ENCODE measurements at places on chromosomes 4 and X.
A peak's percentile ranks its signal among the peaks of the same experiment; 100 is the strongest.

DNA sequence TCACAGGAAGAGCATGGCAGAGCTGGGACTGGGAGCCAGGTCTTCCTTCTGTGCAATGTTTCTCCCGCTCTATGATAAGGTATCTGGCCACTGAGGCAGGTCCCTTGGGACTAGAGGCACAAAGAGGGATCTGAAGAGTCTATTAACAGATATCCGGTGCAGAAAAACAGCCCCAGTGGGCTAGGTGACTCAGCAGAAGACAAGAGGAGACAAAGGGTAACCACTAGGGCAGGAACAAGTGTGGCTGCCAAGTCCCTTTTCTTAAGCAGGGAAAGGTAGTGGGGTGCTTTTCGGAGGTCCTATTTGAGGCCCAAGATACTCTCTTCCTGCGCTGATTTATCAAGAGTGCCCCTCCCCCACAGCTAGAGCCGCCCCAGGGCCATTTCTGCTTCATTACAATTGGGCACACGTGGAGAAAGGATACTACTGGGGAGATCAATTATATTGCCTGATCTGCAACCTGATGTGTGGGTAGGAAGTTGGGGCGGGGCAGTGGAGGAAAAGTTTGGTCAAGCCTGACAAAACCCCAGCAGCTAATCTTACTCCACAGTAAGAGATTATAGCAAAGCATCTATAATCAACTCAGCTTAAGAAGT, at the start of gene DGAT2L6:
DGAT2L6 (plus strand) TSS at position 546 of the 596 bp plus-strand sequence. CDS start 100 bp downstream, outside the sequence.
- DNase-seq: no peak

DNA sequence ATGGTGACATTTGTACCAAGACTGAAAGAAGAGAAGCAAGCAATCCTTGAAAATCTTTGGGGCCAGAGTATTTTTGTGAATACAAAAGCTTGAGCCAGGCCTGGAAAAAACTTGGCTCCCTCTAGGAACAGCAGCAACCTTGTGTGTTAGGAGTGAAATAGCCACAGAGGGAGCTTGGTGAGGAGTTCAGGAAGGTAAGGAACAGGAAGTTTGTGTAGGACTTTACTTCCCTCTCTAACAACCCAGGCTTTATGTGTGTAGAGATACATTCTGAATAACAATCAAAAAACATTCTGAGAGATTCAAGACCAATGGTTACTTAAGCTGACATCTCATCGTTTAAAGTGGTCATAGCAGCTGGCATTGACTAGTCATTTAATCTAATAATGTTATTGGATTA, 668.5 kb downstream of the PCDH18 start:
- no peak for DNase-seq

- peak; percentile 76 for DNase-seq
These were observed 61.4 kb upstream of the TRIM2 start for GRCh38 chr4:153142700-153143438.

DNA sequence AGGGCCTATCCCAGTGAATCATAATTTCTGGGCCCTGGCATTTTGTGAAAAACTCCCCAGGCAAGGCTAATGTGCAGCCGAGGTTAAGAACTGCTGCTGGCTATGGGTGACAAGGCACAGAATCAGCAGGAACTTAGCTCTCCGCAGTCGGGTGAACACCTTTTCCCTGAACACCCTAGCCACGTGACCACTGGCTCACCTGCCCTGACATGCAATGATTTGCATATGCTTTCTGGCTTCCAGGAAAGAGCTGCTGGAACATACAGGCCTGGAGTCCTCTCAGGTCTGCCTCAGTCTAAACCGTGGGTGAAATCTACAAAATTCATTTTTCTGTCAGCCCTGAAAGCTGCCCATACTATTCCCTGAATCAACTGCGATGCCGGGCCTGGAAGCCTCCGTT, 56.6 kb downstream of the ZNF827 start:
- no peak for DNase-seq

GRCh38 chrX:79107891-79108718, 36.4 kb upstream of the GPR174 start:
- DNase-seq: no peak

GRCh38 chrX:153688071-153688470, 345 bp downstream of the SLC6A8 start:
- no peak for DNase-seq

GRCh38 chr4:8344377-8344776, 74.8 kb downstream of the HTRA3 start:
- no peak for DNase-seq

- no peak for DNase-seq
These were observed 140.8 kb downstream of the PCDH7 start for GRCh38 chr4:30860978-30861377.

GRCh38 chrX:14030174-14030530, 460 bp upstream of the GEMIN8 start:
- no peak for DNase-seq

DNA sequence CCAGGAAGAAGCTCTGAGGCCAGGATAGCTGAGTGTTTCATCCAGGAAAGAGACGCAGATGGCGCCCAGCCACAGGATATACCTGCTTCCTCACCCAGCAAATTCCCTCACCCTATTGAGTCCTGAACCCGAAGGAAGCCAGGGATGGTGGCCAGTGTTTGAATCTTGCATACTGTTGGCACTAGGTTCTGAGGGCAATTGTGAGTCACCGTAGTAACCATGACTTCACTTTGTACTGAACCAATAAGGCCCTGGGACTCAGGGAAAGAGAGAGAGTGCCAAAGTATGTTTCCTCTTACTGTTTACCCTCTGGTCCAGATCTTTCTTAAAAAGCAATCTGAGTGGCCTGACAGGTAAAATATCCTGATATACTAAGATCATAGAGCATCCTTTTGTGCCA, 25.6 kb upstream of the SMIM10L2A start:
- no peak for DNase-seq

DNA sequence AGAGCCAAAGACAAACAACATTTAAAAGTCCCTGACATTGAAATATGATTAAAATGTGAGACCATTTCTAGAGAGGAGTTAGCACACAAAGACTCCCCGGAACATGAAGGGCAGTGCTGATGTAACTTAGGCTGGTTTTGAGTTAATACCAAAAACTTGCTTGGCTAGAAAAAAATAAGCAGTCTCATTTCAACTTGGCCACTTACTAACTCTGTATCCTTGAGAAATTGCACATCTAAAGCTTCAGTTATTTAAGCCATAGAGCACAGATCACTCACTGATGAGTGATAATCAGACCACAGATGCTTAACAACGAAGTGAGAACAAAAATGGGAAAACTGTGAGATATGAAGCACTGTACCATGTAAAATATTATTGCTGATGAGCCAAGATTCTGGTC, 65.9 kb upstream of the MAOA start:
- DNase-seq: no peak

DNA sequence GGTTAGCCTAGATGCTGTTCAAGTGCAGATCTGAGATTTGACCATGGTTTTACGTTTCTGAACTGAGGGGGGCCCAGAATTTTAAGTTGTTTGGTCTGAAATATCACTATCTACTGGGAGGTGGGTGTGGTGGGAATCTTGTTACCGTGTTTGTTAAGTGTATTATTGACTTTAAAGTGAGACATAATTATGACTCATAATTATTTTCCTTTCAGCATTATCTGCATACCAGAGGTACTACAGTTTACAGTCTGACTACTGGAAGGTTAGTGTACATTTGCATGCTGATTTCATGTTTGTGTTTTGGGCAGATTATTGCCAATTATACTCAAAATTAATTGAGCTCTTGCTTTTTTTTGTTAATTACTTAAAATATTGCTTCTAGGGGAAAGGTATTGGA, 101.5 kb downstream of the KDM6A start:
- no peak for DNase-seq

- DNase-seq: peak; percentile 17
These were observed 19.8 kb downstream of the CPE start for GRCh38 chr4:165398570-165398969.

GRCh38 chrX:115251458-115252233, 17.8 kb upstream of the LRCH2 start:
- DNase-seq: no peak

- DNase-seq: no peak
These were observed 10.9 kb upstream of the DCTD start for GRCh38 chr4:182928061-182928460.

DNA sequence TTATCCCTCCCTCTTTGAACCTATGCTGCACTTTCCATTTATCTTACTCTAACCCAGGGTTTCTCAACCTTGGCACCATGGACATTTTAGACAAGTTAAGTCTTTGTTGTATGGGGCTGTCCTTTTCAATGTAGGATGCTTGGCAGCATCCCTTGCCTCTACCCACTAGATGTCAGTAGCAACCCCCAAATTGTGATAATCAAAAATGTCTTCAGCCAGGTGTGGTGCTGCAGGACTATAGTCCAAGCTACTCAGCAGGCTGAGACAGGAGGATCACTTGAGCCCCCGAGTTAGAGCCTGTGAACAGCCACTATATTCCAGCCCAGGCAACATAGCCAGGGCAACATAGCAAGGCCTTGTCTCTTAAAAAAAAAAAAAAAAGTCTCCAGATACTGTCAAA, 7.0 kb downstream of the LRCH2 start:
- DNase-seq: no peak

DNA sequence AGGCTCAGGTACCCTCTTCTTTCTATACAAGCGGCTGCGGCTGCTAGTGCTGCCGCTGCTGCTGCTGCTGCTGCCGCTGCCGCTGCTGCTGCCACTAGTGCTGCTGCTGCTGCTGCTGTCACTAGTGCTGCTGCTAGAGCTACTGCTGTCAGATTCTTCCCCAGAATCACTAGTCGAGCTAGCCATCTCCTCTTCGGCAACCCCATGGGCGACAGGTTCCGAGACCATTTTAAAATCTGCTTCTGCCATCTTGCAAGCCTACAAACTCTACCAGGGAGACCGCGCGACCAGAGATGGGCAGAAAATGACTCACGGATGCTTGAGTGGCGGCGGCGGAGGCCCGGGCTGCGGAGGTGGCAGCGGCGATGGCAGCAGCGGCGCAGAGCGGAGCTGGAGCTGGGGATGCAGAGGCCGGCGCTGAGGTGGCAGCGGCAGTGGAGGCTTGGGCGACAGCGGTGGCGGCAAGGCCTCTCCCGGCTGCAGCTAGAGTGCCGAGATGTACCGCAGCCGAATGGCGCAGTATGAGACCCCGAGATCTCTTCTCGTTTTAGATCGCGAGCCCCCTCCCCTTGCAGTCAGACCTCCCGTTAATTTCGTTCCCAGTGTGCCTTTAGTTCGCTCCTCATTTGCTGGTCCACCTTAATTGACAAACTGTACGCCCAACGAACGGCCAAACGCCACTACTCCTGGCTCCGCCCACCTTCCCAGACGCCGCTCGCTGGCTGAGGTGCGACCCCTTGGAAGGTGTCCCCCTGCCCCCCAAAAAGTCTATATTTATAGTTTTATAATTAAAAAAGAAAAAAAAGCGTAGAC, at the start of gene NAP1L3:
NAP1L3 (minus strand) TSS at position 523 of the 813 bp plus-strand sequence; CDS start at position 249, 274 bp downstream.
- peak; percentile 5 for DNase-seq

- no peak for DNase-seq
These were observed 10.2 kb downstream of the SAP30 start for GRCh38 chr4:173380987-173381386.

- DNase-seq: no peak
These were observed 7.4 kb downstream of the PPP1R2C start for GRCh38 chrX:42770566-42770965.

- no peak for DNase-seq
These were observed 47.5 kb upstream of the XK start for GRCh38 chrX:37638047-37638446.

DNA sequence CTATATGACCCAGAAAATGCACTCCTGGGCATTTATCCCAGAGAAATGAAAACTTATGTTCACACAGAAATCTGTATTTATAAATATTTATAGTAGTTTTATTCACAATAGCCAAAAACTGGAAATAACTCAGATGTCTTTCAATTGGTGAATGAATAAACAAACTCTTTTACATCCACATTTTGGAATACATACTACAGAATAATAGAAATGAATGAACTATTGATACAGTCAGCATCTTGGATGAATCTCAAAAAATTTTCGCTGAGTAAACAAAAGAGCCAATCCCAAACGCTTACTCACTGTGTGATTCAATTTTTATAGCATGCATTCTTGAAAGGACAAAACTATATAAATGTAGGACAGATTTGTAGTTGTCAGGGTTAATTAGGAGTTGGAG, 75.1 kb upstream of the HTR2C start:
- DNase-seq: no peak

DNA sequence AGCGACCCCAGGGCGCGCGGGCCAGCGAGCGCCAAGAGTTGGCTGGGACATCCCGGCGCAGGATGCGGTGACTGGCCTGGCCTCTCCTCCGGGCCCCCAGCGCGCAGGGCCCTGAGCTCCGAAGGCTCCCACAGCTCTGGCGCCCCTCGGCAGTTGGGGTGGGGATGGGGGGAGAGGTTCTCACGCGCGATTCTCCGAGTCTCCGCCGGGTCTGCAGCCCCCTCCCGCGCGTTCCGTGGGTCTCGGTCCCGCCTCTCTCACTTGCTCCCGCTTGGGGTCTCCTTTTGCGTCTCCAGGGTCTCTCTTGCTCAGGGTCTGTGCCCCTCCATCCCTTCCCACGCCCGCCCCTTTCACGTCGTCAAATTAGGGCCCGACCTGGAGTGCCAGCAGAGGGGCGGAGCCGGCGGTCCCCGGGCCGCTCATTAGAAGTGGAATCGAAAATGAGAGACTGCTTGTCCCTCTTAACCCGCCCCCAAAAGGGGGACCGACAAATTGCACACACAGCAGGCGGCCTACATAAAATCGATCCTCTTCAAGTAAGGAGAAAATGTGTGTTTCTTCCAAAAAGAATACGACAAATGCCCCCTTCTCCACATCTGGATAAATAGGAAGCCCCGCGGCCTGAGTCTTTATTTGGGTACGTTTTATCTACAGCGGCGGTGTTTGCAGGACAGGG, 877 bp upstream of the NKX1-1 start:
- no peak for DNase-seq

DNA sequence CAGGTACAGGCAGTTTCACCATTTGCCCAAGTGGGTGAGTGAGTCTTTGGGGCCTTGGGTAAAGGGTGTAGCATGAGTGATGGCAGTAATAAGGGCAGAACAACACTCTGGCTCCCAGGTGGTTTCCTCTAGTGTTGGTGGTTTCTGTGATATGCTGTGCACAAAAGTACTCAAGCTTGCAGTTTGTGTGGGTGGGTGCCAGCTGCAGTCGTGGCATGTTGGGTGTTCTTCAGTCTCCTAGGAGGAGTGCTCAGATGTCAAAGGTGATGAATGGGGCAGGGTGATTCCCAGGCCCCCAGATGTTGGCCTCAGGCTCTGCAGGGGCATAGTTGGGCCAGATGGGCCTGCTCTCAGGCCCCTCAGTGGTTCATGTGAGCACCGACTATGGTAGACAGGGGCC, 166.1 kb upstream of the KLF8 start:
- no peak for DNase-seq

GRCh38 chr4:155099231-155099630, 109.2 kb upstream of the NPY2R start:
- DNase-seq: no peak

Data from nucleus accumbens (tissue), 56 donors.